Stimulated activated CD8-positive, alpha-beta memory T cell treated with anti-CD3 and anti-CD28 coated beads, Interleukin-15, amount 100 ng/mL, for 4 hours (primary cell): ENCODE measurements at places on chromosomes 4 and X.

GRCh38 chr4:166252487-166253402 is 379.7 kb downstream of the TLL1 start:
- no peak for DNase-seq

DNA sequence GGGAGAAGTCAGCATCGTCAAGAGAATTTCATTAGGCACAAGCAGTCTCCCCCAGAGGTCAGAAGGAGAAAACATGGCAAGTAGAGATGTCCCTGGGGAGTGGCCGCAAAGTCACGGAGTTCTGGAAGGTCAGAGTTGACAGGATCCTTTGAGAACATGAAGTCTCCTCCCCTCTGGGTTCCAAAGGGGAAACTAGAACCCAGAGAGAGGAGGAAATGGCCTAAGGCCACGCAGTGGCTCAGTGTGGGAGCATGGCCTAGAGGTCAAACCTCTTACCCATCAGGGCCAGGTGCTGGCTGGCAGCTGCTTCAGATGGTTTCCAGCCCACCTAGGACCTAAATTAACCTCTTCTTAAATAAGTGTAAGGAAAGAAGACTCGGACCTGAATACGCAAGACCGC is 884 bp downstream of the IDH3G start:
- DNase-seq = no peak

DNA sequence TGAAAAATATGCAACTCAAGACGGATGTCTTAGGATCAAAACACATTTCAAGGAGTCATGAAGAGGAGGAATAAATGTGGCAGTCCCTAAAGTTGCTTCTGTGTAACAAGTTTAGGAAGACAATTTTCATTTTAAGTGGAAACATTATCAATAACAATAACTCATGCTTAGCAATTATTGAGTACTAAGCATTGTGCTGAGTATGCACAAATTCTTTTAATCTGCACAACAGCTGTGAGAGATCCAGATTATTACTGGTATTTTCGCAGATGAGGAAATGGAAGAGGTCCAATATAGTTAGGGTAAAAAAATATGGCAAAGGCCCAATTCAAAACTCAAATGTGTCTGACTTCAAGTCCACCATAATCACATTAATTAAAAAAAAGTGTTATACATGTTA is 2.9 kb upstream of the TEX13B start:
- DNase-seq = no peak

DNA sequence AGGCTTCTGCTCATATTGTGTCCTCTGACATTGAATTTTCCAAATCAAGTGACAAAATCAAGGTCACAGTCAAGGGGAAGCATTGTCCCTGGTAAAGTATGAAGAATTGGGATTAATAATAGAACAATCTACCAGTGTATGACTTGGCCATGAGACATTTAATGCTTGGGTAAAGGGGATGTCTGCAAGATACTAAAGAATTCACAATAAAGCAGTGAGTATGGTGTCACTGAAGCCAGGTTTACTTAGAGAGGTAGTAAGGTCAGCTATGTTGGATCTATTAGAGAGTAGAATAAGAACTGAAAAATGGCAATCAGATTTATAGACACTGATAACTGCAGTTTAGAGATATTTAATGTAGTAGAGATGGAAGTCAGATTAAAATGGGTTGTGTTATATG is 349.2 kb downstream of the BMPR1B start:
- DNase-seq = no peak

GRCh38 chr4:174189392-174190015 is 94.0 kb downstream of the FBXO8 start:
- DNase-seq = no peak

DNA sequence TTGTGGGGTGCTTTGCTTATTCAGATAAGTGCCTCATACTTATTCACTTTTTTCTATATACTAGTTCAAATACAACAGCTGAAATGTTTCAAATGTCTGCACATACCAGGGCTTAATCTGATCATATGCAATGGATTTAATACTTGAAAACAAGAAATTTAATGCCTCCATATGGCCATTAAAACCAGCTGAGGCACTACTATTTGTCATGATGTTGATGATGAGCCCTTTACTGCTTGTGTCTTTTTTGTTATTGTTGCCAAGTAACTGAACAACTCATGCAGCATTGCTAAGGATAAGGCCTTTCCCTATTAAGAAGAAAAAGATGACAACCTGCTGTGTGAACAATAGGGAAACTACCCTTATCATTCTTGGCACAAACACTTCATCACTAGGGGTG is 52.5 kb downstream of the MAGEB10 start:
- no peak for DNase-seq

DNA sequence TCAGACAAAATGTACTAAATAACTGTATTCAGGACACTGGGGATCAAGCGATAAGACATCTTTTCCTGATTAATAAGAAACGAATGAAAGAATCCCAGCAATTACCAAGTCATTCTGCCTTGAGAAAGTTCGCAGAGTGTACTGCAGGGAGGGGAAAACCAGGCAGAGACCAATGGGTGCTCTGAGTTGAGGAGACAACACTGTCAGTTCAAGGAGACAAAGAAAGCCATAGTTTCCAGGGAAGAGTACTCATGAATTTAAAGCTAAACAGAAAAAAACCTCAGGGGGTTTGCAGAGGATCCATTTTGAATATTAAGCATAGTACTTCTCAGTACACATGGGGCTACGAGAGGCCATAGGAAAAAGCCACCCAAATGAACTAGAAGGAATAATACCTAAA is 573.0 kb downstream of the KCTD8 start:
- DNase-seq = no peak

GRCh38 chr4:5134620-5135019 is 83.3 kb downstream of the STK32B start:
- DNase-seq = no peak

GRCh38 chrX:20383477-20383876 is 116.8 kb upstream of the RPS6KA3 start:
- DNase-seq = no peak

DNA sequence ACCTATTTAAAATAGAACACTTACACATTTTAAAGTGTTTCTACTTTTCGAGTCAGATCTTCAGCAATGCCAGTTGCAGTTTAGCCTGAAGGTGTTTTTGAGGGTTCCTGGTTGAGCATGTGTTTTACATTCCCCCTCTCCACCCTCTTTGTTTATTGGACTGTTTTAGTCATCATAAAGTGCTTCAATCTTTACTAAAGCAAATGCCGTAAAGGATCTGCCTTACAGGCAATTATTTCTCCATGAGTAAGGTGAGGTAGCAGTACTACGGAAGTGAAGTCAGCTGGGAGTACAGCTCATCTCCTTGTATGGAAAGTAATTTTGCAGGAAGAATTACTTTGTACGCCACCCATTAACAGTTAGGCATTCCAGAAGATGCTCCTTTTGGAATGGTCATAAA is 36.9 kb downstream of the PDLIM5 start:
- DNase-seq = no peak

DNA sequence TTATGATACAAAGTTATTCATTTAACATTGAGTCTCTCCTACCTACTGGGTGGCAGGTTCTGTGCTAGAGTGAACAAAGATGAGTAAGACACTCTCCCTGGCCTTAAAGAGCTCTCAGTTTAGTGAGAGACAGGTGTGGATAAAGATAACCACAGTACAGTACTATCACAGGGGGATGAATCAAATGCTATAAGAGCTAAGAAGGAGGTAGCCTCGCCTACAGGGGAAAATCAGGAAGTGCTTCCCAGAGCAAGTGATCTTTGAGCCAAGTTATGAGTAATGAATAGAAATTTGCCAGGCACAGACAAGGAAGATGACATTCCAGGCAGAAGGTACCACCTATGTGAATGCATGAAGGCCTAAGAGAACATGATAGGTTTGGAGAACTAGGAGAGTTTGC is 3.4 kb upstream of the IGBP1 start:
- no peak for DNase-seq

DNA sequence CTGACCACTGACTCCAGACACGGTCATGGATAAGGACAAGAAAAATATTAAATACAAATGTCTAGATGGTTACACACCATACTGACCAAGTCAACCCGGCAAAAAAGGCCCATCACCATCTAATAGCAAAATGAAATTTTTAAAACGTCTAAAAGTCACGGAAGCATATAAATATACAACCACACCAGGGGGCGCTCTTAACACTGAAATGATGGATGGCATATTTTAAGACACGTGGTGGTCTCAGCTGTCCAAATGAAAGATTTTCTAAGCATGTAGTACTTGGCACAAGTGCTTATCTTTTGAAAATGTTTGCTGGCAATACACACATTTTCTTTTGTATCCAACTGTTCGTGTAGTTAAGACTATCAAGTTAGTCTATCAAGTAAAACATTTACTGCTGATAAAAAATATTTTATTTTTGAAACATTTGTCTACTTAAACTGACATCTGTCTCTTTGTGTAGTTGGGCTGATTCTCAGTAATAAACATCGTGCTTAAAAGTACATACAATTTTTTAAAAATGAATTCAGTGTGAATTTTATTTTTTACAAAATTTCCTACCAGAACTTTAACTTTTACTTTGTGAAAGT is 64.6 kb downstream of the COX7B2 start:
- no peak for DNase-seq

DNA sequence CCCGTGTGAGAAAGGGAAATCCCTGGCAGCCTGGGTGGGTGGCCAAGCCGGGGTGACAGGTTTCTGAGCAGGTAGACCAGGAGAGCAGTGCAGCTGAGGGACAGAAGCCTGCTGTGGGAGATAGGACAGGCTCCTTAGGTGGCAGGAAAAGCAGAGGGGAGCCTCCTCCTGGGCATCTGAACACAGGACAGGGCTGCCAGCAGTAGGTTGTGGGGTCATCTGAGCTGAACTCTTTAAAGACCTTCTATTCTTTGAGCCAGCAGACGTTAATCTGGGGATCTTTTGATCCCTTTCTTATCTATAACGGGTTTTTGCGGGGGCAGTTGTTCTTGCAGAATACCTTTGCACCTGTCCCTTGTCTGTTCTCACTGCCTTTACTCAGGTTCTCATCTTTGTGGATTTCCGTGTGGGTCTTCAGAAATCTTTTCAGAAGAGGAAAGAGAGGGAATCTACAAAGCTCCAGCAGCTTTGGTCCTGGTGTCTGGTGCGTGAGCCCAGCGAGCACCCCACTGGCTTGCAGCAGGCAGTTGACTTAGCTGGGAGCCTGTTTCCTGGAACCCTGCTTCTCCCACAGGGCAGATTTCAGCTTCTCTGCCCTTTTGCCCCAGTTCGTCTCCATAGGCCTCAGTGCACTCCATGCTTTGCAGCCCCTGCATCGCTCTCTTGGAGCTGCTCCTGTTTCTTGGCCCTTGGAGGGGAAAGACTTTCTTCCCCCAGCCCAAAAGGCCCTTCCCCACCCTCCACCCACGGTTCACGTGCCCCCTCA is 35.8 kb upstream of the TADA2B start:
- no peak for DNase-seq

GRCh38 chr4:180751009-180751408 is 1492.2 kb upstream of the TENM3 start:
- no peak for DNase-seq

DNA sequence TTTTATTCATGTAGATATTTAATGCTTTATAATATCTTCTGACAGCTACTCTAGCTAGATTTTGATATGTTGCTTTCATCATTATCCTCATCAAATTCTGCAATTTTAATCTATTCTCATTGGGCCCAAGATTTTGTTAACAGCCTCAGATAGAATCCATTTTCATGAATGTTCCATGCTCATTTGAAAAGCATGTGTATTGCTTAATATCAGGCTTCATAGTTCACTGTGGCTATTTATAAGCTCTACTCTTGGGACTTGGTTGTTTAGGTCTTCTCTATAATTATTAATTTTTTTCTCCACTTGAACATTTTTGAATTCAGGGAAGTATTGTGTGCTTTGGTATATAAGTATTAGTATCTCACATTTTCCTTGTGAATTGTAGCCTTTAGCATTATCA is 41.8 kb downstream of the RAB40A start:
- no peak for DNase-seq

- DNase-seq = no peak
Observed at GRCh38 chr4:127533028-127533700, 99.6 kb upstream of the INTU start.

- DNase-seq = no peak
Observed at GRCh38 chr4:10345381-10345784, 111.8 kb downstream of the ZNF518B start.

- DNase-seq = no peak
Observed at GRCh38 chr4:153401501-153401900, 57.0 kb downstream of the MND1 start.

DNA sequence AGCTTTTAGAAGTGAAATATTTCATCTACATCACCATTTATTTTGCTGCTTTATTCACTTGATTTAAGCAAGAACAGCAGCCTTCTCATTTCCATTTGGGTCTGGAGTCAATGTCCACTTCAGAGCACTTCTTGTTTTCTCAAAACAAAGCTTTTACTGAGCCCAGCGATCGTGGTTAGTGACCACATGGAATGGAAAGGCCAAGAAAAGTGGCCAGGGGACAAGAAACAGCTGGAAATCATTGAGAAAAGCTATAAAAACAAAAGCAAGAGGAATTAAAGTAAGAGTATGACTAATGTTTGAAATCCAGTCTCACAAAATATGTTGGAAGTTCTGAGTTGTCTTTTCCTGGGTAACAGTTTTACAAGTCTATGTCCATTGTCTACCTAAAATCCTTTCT is 328.4 kb upstream of the INTU start:
- DNase-seq = no peak

DNA sequence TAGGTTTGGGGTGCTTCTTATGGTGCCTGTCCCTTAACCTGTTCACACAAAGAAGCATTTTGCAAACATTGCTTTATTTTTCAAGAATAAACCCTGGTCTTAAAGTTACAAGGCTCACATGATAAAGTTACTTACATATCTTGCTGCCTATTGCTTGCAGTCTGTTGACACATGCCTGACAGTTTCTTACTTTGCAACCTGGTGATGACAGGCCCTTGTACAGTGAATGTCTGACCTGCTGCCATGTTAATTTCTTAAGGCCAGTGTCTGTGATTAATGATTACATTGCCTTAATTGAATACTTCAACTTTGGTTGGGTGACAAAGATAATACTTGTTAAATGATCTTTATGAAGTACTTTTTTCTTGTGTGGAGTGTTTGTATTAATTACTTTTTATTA is 49.9 kb downstream of the FIP1L1 start:
- no peak for DNase-seq

- no peak for DNase-seq
Observed at GRCh38 chrX:20224814-20225487, 41.8 kb downstream of the RPS6KA3 start.

GRCh38 chr4:129490516-129490915 is 394.6 kb downstream of the C4orf33 start:
- DNase-seq = no peak

DNA sequence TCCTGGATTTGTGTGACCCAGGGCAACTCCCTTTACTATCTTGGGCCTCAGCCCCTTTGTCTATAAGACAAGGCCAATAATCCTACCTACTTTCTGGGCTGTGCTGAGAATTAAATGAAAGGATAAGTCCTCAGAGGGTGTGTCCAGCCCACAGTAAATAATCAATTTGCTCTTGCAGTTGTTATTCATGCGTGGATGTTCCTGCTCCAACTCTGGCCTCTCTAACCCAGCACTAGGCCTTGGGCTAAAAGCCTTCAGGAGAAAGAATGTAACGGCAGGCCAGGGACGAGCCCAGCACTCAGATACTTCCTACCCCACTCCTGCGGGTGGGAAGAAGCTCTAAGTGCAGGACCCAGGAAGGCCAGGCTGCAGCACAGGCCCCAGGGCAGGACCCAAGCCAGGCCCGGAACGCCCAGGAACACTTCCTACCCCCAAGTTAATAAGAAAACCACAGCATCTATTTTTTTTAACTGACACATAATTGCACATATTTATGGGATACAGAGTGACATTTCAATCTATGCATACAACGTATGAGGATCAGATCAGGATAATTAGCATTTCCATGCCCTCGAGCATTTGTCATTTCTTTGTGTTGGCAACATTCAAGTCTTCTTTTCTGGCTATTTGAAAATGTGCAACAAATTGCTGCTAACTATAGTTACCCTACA is 179.6 kb upstream of the RBPJ start:
- DNase-seq = no peak

- DNase-seq = no peak
Observed at GRCh38 chr4:95363966-95364365, 184.8 kb downstream of the UNC5C start.
